AG10803 (cell line): ENCODE measurements at places on chromosomes 7 and 10.

GRCh38 chr10:111872591-111872990 lies 311.0 kb downstream of the GPAM start:
- no peak for DNase-seq

- DNase-seq: no peak
Measured at GRCh38 chr10:4373098-4373497, 452.9 kb upstream of the AKR1E2 start.

- DNase-seq: no peak
Measured at GRCh38 chr7:139345042-139345441, 3.9 kb downstream of the FMC1 start.

DNA sequence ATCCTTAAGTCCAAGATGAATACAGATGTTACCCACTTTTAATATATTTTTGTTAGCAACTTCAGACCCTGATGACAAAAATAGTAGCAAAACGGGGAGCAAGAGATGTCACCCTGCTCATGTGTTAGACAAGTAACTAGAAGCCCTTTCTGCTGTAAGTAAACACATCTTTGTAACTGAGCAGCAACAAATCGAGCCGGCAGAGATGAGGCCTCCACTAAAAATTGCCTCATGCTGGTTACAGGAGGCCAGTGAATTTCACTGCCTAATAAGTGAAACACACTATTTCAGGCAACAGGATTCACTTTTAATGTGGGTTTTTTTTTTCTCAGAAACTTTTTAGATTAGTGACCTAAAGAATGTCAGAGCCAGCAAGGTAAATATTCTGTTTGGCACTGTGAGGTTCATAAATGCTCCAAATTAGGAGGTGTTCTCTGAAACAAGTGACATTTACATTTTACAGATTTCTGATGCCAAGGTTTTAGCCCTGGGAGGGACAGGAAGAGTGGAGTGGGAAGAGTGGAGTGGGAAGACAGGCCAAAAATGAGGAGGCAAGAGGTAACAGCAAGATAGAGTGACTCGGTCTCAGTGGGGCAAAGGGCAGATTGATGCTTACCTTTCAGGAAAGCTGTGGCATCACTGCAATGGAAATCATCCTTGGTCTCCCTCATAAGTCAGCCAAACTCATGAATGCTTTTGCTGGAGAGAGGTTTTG lies 53.6 kb upstream of the LRRC17 start:
- DNase-seq: no peak

DNA sequence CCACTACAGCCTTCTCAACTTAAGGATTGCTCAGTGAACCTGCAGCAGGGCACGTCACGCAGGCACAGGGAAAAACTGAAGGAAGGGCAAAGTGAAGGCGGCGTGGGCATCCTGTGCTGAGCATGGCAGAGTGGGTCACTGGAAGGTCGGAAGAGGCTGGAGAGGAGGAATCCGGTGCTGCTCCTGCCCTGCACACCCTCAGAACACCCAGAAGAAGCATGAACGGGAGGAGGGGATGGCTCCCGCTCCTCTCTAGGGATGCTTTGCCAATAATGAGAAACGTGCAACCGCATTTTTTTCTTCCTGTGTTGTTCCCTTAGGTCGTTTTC lies 175.1 kb downstream of the TNS3 start:
- DNase-seq: no peak

DNA sequence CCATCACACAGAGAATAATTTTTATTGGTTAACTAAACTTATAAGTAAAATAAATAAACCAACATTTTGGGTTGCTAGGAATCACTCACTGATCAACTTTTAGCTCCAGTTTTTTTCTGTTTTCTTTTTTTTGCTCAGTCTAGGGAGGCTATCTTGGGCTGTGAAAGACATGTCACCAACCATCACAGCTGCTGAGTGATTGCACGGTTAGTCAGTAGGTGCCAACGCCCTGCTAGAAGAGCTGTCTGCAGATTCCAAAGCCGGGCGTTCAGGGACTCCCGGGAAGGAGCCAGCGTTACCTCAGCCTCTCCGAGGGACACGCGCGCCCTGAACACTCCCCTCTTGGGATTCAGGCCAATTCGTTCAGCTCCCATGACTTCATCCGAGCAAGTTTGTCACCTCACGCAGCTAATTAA lies 604 bp upstream of the STAM start:
- peak; percentile 82 for DNase-seq

- DNase-seq: no peak
Measured at GRCh38 chr7:133234961-133235875, 17.7 kb upstream of the EXOC4 start.

DNA sequence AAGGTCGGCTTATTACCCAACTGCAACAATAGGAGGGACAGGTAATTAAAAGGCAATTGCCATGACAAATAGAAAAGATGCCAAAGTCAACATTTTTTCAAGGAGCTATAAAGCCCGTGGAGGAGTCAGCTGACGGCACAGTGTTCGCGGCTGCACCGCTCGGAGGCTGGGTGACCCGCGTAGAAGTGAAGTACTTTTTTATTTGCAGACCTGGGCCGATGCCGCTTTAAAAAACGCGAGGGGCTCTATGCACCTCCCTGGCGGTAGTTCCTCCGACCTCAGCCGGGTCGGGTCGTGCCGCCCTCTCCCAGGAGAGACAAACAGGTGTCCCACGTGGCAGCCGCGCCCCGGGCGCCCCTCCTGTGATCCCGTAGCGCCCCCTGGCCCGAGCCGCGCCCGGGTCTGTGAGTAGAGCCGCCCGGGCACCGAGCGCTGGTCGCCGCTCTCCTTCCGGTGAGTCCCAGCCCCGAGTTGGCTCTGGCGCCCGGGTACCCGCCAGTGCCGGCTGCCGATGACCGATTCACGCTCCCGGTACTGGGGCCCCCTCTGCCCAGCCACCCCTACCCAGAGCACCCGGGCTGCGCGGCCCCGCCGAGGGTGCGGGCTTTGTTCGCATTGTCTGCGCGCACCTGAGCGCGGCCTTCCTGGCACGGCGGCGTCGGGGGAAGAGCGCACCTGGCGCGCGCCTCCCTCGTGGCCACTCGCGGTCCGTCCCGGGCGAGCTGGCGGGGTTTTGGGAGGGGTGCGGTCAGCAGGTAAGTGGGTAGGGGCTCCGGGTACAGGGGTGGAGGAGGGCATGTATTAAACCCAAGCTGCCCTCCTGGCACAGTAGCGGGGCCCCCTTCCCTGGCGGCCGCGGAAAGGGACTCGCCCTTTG lies at the start of gene VWA2:
Gene VWA2 (plus strand): TSS at position 138 of the 877 bp plus-strand sequence. CDS start 9,460 bp downstream, outside the sequence.
- DNase-seq: no peak

DNA sequence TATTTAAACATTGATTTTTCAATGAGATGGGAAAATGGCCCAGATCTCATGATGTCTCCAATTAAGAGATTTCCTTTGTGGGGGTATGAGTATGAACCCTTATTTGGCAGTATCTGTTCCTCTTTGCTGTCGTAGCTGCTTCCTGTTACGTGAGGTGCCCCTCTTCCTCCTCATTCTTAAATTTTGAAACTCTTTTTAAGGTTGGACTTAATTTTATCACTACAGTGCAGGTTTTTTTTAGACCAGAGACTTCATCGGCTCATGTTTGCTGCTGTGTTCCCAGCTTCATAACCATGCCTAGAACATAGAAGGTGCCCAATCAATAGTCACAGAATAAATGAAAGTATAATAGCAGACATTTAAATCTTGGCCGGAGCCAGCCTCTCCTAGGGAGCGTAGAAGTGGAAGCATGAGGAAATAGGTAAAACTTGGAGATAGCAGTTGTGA lies 2.4 kb downstream of the MIOS start:
- DNase-seq: no peak

DNA sequence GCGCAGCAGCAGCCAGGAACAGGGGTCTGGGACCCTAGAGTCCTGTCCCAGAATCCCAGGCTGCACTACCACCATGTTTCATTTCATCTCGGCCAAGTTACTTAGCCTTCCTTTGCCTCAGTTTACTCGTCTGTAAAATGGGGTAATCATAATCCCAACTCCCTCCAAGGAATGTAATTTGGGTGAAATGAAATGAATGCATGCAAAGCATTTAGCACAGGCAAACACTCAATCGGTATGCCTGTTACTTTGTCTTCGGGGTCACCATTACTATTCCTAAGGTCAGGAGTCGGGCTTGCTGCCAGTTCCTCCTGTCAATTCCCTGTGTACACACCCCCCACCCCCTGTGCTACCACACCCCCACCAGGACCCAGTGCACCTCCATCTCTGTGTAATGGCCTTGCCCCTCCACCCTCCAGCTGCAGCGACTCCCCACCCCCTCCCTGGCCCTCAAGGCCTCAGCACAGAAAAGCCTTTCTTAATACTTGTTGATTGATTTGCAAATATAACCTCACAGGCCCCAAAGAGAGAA lies 1.7 kb downstream of the TNS3 start:
- DNase-seq: no peak

- DNase-seq: no peak
Measured at GRCh38 chr7:27180431-27181420, 4.3 kb downstream of the HOXA11 start.

DNA sequence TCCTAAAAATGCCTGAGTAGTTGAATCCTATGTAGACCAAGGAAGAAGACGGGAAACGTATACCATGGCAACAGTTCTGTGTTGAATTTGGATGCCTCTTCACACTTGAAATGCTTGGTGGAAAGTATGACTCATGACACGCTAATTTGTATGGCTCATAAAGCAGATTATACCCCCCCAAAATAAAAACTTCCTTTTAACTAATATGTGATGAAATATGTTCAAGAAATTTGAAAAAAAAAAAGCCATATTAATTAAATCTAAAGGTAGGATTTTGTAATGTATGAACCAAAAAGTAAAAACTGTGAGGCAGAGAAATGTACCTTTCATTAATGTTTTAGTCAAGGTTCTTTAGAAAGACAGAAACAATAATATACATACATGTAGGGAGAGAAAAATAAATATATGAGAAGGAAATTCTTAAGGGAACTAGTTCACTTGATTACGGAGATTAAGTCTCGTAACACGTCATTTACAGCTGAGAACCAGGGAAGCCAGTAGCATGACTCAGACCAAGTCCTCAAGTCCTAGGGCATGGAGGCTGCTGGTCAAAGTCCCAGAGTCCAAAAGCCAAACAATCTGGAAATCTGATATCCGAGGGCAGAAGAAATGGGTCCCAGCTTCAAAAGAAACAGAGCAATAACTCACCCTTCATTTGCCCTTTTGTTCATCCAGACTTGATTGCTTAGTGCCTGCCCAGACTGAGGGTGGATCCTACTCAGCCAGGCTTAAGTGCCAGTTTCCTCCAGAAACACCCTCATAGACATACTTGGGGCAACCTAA lies 485.1 kb downstream of the SEMA3D start:
- DNase-seq: peak; percentile 68

DNA sequence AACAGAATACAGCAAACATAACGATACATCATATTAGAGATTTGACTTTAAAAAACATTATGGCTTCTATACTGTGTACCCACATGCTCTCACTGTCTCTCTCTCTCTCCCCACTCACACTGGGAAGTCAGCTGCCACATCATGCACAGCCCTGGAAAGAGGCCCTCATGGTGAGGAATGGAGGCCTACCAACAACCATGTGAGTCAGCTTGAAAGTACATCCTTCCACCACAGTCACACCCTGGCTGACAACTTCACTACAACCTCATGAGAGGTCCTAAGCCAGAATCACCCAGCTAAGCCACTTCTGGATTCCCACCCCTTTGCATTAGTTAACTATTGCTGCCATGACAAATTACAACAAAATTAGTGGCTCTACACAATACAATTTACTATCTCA lies 23.3 kb upstream of the GPR22 start:
- peak; percentile 51 for DNase-seq

- DNase-seq: no peak
Measured at GRCh38 chr10:2214092-2214491, 476.8 kb upstream of the ADARB2 start.

DNA sequence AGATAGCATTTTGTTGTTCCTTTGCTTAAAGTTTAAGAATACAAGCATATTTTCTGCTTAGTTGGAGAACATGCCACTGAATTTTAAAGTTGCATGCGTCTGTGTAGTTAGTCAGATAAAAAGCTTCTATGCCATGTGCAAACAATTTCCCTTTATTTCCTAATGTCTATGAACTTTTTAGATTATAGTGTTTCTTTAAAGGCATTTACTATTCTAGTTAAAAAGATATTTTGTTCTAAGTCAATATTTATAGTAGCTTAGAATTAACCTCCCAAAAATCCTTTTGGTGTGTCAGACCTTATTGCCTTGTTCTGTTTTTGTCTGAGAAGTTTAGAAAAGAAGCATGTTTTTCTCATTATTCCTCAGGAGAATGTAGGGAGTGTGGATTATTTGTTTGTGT lies 99.0 kb upstream of the GATA3 start:
- peak; percentile 48 for DNase-seq

- peak; percentile 26 for DNase-seq
Measured at GRCh38 chr7:26061678-26062603, 90.1 kb upstream of the NFE2L3 start.

- DNase-seq: no peak
Measured at GRCh38 chr7:38942431-38943051, 33.5 kb upstream of the VPS41 start.

DNA sequence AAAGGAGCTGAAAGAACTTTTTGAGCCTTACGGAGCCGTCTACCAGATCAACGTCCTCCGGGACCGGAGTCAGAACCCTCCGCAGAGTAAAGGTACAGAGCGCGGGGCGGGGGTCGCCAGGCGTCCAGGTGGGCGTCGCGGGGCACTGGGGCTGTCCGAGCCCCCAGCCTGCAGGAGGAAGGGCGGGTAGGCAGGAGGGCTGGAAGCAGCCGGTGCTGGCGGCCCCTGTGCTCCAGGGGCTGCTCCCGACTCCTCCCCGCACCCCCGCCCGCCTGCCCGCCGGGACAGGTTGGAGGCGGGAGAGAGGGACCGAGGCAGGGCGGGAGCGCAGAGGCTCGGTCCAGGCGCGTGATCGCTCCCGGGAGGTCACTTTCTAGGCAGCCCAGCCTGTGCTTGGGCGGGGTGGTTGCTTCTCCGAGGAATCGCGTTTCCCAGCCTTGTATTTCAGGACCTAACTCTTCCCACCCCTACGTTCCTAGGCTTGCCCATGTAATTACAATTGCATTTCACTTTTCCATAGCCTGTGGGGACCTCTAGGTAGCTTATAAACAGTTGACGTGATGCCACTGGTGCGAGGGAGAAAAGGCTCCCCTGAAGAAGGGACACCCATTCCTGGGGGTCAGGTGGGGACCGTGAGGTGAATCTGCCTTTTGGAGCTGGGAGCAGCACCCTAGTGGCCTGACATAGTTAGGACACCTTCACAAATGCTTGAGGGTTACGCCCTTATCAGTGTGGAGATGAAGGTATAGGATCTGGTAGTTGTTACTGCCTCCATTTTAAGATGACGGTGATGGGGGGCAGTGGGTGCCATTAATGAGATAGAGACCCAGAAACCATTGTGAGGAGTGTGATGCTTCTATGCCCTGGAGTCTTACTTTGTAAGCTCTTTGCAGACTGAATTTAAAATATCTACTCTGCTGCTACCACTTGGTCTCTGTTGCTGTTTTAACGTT lies 148.2 kb downstream of the CELF2 start:
- DNase-seq: no peak
